ENCODE measurements at places on chromosomes 1 and 21.

DNA sequence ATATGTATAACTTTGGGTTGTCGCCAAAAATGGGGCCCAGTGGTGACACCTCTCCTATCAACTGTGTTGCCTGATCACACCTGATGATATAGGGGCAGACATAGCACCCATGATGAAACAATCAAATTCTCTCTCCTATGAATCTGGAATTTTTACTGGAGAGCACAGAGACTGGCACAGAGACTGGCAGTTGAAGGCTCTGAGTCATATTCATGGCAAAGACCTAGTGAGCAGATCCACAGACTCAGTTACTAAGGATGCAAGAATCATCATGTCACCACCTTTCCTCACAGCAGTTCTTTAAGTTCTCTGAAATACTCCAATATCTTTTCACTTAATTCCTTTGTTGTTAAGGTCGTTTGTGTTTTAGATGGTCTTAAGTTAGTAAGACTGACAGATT is 60.0 kb downstream of the APCS start:
- no peak for DNase-seq

DNA sequence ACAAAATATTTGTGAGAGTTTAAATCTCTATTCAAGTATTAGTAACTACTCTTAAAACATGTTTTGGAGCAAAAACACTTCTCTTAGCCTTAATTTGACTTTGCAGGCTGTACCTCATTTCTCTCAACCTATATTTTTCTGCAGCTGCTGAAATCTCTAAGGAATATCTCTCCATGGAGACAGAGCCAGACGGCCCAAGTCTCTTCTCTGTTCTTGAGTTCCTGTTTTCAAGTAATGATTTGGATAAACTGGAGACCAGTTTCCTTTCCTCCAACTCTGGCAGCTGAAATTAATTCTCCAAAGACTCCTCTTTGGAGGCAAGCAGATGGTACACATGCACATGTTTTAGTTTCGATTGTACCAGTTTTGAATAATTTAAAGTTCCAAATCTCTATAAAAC is 659.7 kb upstream of the NEGR1 start:
- DNase-seq, result no peak

GRCh38 chr21:44399955-44400790 is 46.8 kb downstream of the TRPM2 start:
- DNase-seq, result no peak

DNA sequence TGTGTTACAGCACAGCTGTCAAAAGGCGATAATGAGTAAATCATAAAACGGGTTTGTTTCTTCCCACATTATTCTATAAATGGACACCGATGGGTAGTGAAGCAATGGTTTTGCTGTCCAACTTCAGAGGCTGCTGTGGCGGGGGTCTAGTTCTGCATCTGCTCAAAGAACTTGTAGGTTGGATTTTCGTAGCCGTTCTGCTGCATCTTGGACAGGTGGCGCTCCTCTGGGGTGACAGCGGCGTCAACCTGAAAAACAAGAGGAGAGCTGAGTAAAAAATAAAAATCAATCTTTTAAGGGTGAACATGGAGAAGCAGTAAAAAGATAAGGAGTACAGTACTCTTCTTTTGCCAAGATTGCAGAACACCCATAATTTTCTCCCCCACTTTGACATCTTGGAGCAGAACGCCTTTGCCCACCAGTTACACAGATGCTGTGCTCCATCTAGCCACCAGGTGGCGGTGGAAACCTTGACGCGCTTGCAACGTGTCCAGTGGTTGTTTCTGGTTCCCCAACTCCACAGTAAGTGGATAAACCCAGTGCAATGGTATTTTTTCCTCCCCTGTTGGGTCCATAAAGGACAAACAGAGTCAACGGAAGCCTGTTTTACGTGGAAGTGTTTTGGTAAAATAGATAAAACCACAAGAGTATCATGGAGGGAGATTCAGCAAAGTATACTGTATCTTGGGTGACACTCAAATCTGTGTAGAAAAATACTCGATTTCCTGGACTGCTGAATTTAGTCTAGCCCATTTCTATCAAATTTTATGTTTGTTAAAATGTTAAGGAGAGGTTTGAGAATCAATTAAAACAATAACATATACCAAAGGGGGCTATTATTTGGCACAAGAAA is 147.0 kb downstream of the GABPA start:
- DNase-seq, result peak; percentile 11

DNA sequence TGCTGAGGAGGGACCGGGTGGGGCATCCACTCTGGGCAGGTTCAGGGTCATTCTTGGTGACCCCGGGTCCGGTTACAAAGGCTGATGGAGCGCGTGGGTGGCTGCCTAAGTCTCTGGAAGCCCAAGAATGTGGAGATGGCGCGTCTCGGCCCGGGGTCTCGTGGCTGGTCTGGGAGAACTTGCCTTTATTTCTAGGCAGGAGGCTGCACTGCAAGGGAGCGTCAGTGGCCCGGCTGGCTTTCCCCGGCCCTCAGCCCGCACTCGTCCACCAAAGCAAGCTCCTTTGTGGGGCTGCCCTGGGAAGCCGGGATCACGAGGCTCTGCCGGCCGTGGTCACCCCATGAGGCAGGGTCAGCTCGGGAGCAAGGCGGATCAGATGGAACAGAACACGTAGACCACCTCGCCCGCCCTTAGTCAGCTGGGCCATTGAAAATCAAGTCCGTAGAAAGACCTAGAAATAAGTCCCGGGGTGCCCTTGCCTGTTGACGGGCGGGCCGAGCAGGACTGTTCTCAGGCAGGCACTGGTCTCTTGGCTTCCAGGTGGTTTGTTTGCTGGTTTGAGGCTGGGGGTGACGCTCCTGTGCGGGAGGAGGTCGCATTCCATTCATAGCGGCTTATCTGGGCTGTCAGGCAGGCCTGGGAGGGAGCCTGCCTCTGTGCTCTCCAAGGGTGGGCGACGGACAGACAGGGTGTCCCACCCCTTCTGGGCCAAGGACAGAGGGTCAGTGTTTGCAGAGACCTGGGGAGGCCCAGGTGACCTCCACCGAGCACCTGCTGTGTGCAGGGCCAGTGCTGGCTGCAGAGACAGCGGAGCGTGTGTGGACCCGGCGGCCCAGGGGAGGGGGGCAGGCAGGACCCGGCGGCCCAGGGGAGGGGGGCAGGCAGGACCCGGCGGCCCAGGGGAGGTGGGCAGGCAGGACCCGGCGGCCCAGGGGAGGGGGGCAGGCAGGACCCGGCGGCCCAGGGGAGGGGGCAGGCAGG is 25.8 kb downstream of the COL18A1 start:
- DNase-seq, result no peak

DNA sequence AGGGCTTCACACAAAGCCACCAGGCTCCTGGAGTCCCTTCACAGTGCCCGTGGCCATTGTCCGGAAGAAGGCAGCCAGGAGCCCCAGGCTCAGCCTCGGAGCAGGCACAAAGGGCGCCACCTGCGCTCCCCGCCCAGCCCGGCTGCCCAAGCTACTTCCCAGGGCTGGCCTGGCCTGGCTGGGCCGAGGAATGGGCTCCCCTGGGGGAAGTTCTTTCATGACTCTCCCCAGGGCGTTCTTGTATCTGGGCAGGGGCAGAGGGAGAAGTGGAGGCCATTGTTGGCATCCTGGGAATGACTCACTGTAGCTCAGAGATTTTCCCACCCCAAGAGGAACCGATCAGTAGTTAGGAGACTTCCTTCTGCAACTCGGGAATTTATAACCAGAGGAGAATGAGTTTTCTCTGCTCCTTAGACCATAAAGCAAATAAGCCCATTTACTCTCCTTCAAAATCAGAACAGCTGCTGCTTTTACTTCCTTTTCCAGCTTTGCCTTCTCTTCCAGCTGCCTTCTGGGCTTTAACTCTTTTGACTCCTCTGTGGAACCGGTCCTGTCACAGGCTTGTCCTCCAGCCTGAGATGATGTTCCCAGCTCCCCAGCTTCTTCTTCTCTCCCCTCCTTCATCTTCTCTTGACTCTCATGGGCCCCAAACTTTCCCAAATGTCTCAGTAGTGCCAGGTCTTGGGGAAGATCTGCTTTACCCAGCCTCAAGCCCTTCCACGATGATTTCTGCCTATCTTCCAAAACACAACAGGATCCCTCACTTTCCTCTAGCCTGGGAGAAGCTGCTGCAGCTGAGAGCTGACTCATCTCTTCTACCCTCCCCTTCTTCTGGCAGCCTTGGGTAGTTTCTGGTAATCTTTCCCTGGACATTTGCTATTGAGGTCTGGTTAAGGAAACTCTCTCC is 118.7 kb upstream of the CD34 start:
- no peak for DNase-seq

DNA sequence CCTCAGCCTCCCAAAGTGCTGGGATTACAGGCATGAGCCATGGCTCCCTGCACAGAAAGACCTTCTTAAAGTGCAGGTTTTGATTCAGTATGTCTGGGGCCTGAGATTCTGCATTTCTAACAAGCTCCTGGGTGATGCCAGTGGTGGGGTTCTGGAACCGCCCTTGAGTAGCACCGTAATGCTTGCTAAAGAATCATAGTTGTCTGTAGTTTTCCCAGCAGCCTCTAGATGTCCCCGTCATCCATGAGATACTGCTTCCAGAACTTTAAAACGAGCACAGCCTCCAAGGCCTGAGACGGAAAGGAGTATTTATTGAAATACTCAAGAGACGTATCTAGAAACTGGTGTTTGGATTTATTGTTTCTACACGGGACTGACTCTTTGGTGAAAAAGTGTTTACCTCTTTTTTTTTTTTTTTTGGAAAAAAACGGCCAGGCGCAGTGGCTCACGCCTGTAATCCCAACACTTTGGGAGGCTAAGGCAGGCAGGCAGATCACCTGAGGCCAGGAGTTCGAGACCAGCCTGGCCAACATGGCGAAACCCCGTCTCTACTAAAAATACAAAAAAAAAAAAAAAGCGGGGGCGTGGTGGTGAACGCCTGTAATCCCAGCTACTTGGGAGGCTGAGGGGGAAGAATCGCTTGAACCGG is 2.6 kb upstream of the TOR3A start:
- no peak for DNase-seq

- DNase-seq, result no peak
Observed at GRCh38 chr1:113676524-113676923, 82.8 kb downstream of the PHTF1 start.

DNA sequence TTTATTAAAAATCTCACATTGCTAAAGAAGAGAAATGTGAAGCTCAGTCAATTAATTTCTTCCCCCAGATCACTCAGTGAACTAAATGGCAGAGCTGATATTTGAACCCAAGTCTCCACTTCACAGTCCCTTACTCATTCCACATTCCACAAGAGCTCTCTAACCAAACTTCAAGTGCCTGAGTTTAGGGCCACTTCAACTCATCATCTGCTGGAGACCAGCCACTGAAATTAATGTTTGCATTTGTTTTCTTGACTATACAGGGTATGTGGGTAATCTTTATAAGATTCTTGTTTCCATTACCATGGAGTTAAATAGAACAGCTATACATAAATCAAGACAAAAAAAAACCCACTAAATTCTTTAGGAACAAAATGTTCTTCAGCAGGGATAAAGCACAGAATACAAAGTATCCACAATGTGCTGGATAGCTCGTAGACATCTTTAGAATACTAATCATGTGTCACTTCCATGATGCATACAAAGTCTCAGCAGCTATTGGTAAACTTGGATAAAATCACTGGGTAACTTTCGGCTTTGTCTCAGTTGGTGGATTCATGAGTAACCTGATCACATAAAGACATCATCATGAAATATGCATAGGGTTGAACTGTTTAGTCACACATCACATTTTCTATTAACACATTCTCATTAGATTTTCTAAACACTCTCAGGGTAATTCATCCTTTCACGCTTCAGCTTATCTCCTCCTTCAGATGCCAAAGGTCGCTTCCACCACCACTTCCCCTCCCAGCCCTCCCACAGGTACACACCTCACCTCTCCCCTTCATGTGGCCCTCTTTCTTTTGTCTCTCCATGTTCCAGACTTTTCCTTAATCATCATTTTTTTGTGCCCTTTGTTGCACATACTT is 89.8 kb downstream of the LRRC53 start:
- no peak for DNase-seq

GRCh38 chr1:178098262-178098661 is 4.4 kb downstream of the RASAL2 start:
- DNase-seq, result no peak
